ENCODE measurements at places on chromosomes 7 and 10.

DNA sequence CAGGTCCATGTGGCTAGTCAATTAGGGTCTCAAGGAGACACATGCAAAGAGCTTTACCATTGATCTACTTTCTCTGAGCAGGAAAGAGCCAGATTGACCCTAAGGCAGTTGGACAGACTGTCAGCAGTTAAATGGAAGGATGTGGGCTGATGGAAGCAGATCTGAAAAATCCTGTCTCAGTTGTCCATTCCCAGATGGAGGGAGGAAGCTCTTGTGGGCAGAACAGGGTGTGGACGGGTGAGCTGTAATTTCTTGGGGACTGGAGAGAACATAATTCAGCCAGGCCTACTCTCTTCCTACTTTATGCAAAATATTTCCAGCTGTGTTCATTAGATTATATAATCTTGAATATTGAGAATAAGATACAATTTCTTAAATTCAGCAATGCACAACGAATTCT, 163.6 kb downstream of the GNAT3 start:
- DNase-seq: no peak

DNA sequence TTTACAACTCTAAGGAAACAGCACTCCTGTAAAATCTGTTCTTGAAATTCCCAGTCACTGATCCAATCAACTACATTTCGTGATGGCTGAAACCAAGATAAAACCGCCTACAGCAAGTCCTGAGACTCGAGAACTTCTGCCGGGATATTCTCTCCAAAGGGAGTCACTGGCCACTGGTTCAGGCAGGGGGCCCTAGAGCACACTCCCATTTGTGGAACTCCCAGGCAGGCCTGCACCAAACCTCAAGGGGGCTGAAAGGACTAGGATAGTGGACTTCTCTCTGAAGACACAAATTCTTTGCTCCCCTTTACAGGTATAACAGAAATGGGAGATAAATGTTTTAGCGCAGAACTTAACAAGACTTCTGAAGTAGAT, 16.3 kb downstream of the CYTH3 start:
- no peak for DNase-seq

DNA sequence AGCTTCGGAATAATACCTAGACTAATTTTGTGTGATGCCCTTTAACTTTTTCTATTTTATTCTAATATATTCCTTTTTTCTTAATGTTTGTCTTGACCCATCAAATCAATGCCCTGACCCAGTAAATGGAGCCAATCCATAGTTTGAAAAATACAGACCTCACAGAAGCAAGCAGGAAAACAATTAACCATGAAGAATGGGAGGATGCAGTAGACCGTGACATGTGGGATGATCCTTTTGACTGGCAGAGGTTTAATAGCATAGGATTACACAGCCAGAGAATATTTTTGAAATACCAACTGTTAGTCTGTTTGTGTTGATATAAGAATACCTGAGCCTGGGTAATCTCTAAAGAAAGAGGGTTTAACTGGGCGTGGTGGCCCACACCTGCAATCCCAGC, 142.6 kb upstream of the NEBL start:
- DNase-seq: no peak

DNA sequence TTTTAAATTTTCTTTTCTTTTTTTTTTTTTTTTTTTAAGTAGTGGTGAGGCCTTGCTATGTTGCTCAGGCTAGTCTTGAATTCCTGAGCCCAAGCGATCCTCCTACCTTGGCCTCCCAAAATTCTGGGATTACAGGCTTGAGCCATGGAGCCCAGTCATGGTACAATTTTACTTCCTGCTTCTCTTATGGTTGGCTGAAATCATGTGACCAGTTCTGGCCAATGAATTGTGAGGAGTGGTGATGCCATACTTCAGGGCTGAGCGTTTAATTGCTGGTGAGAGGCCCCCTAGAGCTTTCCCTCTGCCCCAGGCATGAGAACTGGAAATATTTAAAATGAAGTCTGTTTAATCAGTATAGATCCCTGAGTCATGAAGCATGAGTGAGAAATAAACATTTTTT, 22.2 kb upstream of the BAIAP2L1 start:
- DNase-seq: no peak

GRCh38 chr7:138092486-138093028, 16.3 kb downstream of the AKR1D1 start:
- DNase-seq: no peak

DNA sequence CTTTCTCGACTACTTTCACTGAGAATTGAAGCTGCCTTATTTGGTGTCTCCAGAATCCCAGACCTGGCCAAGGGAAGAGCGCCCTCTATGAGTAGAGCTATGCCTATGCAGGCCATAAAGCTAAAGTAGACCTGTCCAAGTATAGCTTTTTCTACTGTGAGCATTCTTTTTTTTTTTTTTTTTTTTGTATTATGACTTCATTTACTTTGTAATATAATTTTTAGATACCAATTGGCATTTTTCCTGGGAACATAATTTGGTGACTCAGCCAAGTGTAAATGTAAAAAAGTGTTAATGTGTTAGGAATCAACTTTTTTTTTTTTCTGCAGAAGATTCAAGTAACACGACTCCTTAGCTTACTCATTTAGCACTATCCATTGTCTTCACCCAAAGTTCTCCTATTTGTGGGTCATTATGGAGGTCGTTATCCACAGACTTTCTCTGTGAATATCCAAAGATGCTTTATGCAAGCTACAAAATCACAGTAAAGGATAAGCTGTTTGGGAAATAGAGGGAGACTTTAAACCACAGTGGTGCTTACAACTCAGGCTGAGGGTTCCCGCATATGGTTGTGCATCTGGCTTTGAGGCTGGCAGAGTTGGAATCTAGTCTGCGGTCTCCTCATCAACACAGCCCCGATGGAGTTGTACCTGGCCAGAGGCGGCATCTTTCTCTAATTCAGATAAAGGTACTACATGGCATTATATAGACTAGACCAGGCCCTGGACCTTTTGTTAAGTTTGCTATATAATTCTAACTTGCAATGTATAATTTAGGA, 1040.2 kb upstream of the SORCS1 start:
- no peak for DNase-seq

DNA sequence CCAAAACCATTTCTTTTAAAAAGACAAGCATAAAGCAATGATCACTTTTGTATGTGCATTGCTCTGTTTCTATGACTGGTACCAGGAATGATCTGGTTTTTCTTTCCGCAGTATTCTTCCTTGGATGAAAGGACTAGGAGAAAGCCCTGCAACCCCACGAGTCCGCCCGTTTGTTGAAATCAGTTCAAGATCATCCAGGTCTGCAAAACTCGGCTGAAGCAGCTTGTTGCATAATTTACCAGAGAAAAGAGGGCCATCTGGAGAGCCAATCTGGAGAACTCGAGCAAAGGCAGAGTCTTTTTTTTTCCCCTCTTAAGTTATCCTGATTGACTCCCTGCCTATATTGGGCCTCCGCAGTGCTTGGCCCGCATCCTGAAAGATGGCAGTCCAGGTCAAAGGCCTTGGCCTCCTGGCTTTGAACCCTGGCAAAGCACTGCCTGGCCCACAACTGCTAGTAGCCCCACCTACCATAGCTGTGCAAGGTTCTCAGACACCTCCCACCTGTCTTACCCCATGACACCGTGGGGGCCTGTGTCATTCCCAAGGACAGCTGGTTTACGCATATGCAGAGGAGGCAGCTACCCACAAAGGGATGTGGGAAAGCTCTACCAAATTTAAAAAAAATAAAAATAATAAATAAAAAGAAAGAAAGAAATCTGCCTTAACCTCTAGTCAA, 572.2 kb downstream of the INHBA start:
- no peak for DNase-seq

DNA sequence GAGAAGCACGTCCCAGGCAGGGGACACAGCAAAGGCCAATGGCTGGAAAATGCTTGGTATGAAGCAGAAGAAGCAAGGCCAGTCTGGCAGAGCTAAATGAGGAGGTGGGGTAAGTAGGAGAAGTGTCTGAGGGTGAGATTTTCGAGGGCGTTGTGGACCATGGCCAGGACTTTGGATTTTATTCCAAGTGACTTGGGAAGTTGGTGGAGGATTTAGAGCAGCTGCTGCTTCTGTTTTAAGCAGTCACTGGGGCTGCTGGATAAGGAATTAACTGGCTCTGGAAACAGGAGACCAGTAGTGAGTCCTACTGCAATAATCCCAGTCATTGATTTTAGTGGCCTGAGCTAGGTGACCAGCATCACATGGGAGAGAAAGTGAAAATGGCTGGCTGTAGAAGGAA, 67.6 kb upstream of the GSDME start:
- no peak for DNase-seq

- DNase-seq: no peak
Observed at GRCh38 chr7:113731571-113731970, 187.2 kb downstream of the PPP1R3A start.

- peak; percentile 62 for DNase-seq
Observed at GRCh38 chr10:30751678-30752331, 122.3 kb upstream of the LYZL2 start.

- DNase-seq: no peak
Observed at GRCh38 chr7:117225536-117225935, 97.3 kb downstream of the WNT2 start.

DNA sequence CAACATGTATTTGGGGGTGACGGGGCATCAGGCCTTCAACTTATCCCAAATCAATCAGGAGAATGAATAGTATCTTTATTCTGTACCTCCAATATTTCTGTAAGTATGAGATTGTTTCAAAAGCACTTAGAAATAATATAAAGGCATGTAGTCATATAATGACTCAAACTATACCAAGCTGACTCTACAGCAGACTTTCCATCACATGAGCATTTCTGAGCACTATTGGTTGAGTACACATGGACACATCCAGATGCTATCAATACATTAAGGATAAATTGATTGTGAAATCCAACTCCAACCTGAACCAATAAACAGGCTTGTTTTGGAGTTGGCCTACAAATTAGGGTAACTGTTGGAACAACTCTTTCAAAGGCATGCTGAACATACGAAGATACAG, 229.4 kb downstream of the SFMBT2 start:
- DNase-seq: no peak

DNA sequence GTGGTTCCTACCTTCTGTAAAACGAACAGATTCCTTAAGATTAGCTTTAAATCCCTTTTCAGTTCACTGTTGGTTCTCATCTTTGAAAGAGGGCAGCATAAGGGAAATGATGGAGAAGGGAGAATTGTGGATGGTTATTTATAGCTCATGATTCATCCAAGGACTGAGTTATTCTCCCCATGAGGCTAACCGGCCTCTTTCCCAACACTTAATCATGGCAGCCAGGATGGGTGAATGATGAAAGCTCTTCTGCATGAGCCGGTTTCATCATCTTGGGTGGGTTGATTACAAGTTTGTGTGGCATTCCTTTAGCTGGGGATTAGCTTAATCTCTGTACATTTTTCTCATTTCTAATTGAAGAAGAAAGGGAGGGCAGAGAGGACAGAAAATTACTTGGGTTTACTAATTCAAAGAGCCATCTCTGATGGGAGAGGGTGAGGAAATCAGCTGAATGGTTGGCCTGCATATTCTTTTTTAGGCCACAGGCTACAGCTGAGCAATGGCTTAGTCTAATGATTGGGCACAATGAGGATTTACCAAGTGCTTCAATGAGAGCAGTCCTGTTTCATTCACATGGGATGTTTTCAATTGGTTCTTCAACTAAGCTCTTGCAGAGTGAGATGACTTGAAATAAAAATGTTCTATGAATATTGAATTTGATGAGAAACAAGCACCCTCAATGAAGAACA, 250.0 kb downstream of the BMPER start:
- DNase-seq: no peak

DNA sequence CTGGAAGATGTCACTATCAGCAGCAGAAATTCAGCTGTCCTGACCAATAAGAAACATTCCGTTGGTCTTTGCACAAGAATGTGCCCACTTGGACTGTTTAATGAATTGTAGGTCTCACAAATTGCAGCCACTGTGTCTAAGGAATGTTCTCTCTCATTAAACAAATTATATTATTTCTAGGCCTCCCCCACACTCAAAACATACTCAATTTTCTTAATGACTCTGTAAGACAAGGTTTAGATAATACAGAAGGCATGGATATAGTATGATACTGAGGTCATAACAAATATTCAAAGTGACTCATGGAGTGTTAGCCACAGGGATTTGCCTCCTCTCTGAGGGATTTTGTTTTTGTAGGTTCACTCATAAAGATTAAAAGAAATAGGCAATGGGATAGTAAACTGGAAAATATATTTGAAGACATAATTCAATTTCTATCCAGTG, 197.5 kb downstream of the PTN start:
- no peak for DNase-seq

GRCh38 chr10:62617652-62618051, 186.9 kb upstream of the ADO start:
- DNase-seq: no peak

DNA sequence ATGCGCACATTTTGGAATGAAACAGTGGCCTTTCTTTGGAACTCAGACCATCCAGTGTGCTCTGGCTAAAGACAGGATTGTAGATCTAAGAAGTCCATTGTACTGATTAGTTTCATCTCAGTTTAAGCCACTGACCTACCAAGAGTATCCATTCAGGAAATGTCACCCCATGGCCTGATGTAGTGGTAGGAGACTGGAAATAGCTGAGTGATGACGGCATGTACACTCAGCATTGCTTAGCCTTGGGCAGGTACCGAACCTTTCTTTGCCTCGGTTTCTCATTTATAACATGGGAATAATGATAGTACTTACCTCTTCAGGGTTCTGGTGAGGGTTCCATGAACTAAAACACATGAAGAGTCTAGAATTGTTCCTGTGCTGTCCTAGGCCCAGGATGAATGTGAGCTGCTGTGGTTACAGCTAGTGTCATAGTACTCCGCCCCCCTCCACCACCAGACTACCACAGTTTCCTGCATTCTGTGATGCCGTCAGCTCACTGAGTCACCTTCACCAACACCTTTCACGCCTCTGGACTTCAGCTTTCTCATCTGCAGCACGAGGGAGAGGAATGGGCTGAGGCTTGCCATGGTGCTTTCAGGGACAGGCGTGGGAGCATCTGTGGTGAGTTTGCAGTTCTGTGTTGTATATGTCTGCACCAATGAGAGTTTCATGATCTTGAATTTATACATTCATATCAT, 484.0 kb upstream of the GALNT17 start:
- DNase-seq: peak; percentile 88

GRCh38 chr7:143305423-143306070, 10.4 kb upstream of the CLCN1 start:
- peak; percentile 63 for DNase-seq

DNA sequence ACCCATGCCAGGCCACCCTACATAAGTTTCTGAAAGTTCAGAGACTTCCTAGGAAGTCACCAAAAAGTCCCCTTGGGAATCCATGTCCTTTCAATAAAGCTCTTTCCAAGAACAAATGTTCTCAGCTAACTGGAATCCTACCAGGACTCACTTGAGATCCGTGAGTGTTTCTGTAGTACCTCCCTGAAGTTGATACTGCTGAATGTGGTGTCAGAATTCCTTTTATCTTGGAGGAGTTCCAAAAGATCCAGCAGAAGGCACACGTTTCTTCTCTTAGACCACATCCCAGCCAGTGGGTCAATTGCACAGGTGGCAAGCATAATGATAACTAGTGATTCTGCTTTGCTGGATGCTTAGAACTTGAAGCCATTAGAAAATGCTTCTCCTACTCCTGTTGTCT, 689.7 kb upstream of the IGFBP3 start:
- DNase-seq: no peak

Data from effector memory CD8-positive, alpha-beta T cell (primary cell).